ENCODE measurements at places on chromosomes 12 and 14. TPM values are rescaled to one million over a fixed set of nuclear protein-coding genes. Genes with fewer than 3 reads are reported as not detected.

DNA sequence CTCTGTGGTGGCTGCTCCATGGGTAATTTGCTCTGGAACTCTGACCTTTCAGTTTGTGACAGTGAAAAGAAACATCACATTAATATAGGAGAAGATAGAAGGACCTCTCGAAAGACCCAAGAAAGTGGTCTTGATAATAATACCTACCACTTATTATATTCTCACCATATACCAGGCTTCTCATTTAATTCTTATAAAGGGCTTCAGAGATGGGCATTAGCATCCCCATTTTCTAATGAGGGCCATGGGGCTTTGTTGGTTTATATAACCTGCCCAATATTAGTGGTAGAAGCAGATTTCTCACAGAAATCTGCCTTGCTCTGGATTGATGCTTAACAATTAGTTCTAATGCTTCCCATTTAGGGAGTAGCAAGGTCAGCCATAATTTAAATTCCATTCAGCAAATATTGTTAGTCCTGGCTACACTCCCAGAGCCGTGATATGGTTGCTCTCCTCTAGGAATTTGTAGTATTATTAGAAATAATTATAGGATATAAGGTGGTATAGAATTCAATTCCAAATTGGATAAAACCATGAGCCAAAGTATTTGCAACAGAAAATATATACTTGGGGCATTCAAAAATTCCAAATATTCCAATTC, 7.4 kb upstream of the AMIGO2 start:
- no peak for DNase-seq

Gene FIGNL2
- total RNA-seq: 0.22 TPM

GRCh38 chr14:54440476-54440872, 700 bp downstream of the CNIH1 start:
- DNase-seq: no peak

Gene FOXM1
- total RNA-seq: 1.2 TPM

Gene VRTN
- total RNA-seq: not detected

- DNase-seq: no peak
These were observed 1198.5 kb downstream of the FSCB start for GRCh38 chr14:43308421-43309110.

DNA sequence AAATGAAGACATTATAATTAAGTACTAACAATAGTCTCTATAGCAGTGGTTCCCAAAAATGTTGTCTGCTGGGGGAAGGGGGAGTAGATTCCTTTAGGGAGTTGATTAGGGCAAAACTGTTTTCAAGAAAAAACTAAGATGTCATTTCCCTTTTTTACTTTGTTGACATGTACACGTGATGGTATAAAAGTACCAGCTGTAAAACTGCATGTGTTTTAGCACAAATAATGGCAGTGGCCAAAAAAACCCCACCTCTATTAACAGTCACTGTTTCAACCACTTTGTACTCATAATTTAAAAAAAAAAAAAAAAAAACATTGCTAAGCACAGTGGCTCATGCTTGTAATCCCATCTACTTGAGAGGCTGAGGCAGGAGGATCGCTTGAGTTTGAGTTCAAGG, 61.7 kb downstream of the PPP1R12A start:
- DNase-seq: no peak

Gene KLRD1
- 2.3 TPM for total RNA-seq

Gene PTPN21
- 30.8 TPM for total RNA-seq

GRCh38 chr12:93804392-93805179, 127.4 kb downstream of the CRADD start:
- DNase-seq: no peak

- DNase-seq: no peak
These were observed 185.8 kb upstream of the FKBP4 start for GRCh38 chr12:2609020-2609419.

DNA sequence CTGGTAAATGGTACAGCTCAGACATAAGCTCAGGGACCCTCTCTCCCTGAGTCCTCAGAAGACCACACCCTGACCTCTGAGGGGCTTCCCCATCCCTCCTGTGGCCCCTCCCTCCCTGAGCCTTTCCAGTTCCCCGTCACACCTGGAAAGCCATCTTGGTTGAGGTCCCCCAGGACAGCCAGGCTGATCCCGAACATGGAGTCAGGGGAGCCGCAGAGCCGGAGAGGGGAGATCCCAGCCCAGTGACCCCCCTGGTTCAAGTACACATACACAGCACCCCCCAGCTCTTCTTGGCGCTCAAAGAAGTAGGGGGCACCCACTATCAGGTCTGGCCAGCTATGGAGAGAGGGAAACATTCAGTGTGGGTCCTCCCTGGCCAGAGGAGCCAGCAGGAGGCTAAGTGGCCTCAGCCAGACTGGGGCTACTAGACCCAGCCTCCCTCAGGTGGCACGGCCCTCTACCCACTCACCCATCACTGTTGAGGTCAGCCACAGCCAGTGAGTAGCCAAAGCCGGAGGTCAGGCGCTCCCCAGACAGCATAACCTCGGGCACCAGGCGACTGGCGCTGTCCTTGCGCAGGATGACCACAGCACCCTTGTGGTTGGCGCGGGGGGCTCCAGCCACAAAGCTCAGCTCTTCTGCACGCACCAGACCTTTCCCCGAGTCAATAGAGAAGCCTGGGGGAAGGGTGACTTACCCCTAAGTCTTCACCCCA, 9.3 kb downstream of the ITGA7 start:
- DNase-seq: no peak

DNA sequence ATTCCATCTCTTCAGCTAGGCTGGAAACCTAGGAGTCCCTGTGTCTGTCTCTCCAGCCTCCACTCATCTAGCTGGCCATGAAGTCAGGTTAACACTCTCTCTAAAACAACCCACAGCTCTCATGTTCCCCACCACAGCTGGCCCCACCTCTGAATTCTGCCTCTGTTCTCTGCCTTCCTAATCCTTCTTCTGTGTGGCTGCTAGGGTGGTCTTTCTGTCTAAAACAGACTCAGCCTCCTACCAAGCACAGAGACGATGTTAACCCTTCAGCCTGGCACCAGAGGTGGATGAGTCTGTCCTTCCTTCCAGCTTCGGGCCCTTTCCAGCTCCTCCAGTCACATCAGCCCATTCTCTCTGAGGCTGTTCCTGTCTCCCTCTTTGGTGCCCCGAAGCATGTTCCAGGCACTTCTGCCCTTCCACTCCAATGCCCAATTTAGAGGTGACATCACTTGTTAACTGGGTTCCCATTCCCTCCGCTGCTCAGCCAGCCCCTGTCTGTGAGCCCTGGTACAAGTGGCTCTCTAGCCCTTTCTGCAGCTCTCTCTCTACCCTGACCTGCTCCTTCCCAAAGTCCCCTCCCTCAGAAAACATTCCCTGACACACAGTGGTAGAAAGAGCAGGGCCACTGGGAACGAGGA, 9.1 kb downstream of the FIGNL2 start:
- no peak for DNase-seq

DNA sequence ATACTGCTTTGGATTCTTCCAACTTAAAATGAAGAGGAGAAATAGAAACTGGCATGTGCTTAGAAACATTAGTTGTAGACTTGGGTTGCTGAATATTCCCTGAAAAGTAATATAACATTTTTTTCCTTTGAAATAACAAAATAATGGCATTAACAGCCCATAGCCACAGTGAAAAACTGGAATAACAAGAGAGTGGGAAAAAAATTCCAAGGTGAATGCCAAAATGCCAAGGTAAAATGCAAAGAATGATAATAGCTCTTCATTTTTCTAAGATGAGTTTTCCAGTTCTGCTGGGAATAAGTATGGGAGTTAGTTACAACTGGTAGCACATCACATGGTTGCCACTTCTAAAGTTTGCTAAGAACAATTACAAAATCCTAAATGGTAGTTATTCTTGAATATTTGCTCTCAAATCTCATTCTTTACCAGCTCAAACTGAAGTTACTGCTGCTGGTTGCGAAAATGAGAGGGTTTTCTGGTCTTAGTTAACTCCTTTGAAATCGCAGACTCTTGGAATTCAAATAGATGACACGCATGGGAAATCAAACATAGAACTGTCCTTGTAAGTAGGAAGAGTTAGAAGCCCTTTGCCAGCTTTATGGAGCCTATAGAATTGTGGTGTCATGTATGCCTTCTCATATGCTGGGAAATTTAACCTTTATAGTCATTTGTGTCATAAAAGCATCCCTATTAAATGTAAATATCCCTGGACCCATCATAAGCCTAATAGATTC, 165.0 kb upstream of the DCN start:
- DNase-seq: no peak

DNA sequence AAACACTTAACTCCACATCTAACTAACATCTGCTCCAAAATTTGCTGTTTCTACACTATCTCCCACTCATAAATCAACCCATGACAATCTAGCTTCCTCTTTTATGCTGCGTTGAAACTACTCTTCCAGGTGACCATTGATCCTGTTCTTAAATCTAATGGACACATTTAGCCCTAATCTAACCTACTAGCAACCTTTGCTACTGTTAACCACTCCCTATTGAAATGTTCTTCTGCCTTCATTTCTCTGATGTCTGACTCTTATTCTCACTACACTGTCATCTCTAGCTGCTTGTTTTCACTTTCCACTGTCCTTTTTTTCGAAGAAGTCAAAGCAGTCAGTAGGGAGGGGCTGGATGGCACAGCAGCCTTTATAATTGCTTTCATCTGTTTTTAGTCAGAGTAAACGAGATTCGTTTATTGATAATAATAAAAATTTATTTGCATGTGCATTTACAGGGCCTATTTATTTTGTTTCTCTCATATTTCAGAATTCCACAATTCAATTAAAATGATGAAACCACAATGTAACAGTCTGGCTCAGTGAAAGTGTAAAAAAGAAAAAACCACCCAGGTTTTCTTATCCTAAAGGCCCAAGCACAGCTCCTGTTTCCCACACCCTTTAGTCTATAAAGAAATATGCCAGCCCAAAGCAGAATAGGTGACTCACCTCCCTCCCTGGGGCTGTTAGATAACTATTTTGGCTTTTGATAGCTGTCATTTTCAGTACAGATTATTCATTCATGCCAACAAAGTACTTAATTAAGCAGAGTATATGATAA, 44.9 kb downstream of the ATP2B1 start:
- DNase-seq: no peak

DNA sequence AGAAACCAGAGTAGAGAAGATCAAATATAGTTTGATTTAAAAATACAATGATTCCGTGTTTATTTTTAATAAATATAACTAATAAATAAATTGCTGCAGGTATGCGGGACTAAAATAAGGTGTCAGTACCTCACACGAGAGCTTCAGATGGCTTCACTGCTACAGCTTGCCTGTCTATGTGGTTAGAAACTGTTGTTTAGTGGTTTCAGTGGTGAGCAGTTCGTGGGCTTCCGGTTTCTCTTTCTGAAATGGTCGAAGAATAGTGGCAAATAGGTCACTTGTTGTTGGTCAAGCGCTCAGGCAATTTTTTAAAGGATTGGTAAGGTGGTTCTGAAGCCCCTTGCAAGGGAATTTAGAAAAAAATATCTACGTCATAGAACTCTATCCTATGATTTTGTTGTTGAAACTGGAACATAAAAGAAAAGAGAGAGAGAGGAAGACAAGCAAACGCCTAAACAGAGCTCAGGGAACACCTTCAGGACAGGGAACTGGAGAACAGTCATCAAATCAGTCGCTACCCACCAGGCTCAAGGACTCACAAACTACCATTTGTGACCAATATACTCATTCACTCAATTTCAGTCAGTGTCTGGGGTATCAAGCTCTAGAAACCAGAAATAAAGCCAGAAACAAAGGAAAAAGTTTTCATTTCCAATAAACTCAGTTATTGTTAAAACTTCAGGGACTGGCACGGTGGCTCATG, 31.3 kb downstream of the GABARAPL1 start:
- DNase-seq: no peak

Gene FOXG1
- total RNA-seq: not detected

Gene TEX52
- not detected for total RNA-seq

Gene TBC1D30
- 0.35 TPM for total RNA-seq

DNA sequence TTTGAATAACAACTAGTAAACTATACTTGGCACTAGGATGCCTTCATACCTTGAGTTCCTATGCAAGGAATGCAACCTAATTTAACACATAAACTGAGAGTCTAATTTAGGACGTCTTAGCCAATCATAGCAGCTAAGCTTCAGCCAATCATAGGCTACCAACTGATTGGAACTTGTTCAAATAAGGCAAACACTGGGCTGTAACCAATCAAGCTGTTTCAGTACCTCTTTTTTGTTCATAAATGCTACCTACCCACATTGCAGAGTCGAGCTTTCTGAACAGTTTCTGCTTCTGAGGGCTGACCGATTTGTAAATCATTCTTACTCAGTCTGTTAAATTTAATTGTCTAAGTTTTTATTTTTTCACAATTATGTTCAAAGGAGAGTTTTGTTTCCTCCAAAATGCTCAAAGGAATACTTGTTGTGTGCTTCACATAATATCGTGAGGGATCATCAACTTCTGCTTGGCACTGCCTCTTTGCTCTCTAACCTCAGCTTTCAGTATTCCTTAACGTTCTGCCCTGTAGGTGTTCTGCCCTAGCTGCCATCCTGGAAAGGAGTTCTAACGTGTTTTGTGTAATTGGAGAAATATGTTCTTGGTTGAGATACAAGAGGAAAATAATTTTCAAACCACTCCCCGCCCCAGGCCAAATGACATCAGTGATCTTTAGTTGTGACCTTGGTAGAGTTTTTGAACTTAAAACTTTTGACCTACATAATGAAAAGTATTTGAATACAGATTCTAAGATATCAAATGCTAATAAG, 380.4 kb upstream of the MIS18BP1 start:
- DNase-seq: no peak

DNA sequence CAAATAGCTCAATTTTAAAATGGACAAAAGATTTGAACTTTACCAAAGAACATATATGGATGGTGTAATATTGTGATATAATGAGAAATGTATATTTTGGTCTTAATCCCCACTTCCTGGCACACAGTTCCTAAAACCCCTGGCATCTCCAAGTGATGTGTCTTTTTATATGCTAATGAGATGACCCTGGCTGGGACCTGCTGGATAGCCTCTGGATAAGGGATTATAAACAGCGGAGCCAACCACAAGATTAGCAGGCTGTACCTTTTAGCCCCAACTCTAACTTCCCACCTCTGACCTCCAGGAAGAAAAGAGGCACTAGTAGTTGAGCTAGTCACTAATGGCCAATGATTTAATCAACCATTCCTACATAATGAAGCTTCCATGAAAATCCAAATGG, 130.0 kb downstream of the DPF3 start:
- DNase-seq: no peak

GRCh38 chr12:13247596-13247995, 51.1 kb downstream of the EMP1 start:
- no peak for DNase-seq

DNA sequence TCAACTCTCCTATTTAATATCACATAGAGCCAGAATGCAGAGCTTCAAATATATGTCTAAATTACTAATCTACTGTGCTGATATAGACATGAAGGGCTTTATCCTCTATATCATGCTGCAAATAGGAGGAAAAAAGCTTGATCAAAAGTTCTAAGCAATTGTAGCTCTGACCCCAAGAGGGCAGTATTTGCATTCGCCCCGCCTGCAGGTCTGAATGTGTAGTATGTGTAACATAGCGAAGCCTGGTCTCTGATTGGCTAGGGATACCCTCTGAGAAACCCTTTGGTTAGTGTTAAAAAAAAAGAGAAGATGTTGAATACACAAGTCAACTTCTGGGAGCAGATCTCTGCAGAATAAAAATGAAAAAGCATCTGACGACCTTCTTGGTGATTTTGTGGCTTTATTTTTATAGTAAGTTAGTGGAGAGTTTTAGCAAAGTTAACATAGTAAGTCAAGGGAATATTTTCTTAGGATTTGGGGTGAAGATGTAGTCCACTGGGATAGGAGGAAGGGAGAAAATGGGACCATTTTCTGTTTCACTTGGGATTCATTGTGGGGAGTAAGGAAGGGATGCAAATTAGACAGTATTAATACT, 151.6 kb upstream of the OR4E1 start:
- DNase-seq: no peak

GRCh38 chr14:32121948-32122347, 44.8 kb downstream of the ARHGAP5 start:
- DNase-seq: no peak

Data from Right ventricle myocardium inferior (tissue), 1 donor.